ENCODE measurements at places on chromosomes 13 and 19. TPM values are rescaled to one million over a fixed set of nuclear protein-coding genes. Genes with fewer than 3 reads are reported as not detected.

DNA sequence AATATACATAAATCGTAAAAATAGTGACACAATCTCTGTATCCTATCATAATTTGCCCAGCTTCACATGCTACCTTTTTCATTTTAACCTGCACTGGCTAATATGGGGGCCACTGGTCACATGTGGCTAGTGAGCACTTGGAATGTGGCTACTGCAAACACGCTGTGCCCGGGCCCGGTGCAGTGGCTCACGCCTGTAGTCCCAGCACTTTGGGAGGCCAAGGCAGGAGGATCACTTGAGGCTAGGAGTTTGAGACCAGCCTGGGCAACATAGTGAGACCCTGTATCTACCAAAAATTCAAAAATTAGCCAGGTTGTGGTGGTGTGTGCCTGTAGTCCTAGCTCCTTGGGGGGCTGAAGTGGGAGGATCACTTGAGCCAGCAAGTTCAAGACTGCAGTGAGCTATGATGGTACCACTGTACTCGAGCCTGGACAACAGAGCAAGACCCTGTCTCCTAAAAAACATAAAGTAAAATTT, 1.5 kb upstream of the N4BP2L1 start:
- DNase-seq, result no peak

GRCh38 chr13:57629391-57629804, 2.1 kb upstream of the PCDH17 start:
- peak; percentile 42 for DNase-seq

GRCh38 chr19:5864725-5865486, 5.4 kb downstream of the FUT5 start:
- DNase-seq, result no peak

- no peak for DNase-seq
Measured at GRCh38 chr13:111977179-111977506, 89.8 kb upstream of the SOX1 start.

Gene ZNF730
- not detected for total RNA-seq

Gene PRRG2
- 1.3 TPM for total RNA-seq

Gene ZNF544
- total RNA-seq, result 24.6 TPM

Gene RHPN2
- 2.4 TPM for total RNA-seq
